ENCODE measurements at places on chromosomes 2 and 18. TPM values are rescaled to one million over a fixed set of nuclear protein-coding genes. Genes with fewer than 3 reads are reported as not detected.

Gene CNDP1
- polyA plus RNA-seq, result 2.3 TPM

Gene CAD
- polyA plus RNA-seq, result 4.1 TPM

Gene NGEF
- polyA plus RNA-seq, result 5.7 TPM

Gene GRB14
- 5.9 TPM for polyA plus RNA-seq

Gene SLC9A4
- polyA plus RNA-seq, result 0.15 TPM

Gene NMS
- not detected for polyA plus RNA-seq

Gene ERICH2
- polyA plus RNA-seq, result 23.4 TPM

Gene PLGLB2
- polyA plus RNA-seq, result 1.7 TPM

Gene FAM110C
- 2.0 TPM for polyA plus RNA-seq

Gene APCDD1
- polyA plus RNA-seq, result 3.3 TPM

Gene ALPG
- polyA plus RNA-seq, result not detected

Gene KCNE4
- not detected for polyA plus RNA-seq

Gene NETO1
- 20.0 TPM for polyA plus RNA-seq

Gene RGPD8
- polyA plus RNA-seq, result 0.31 TPM

Gene DLX2
- not detected for polyA plus RNA-seq

Gene MBOAT2
- 27.3 TPM for polyA plus RNA-seq

Gene RAPGEF4
- 28.4 TPM for polyA plus RNA-seq

Gene MAP4K3
- polyA plus RNA-seq, result 18.2 TPM

Gene REEP1
- polyA plus RNA-seq, result 206 TPM

Gene GREB1
- polyA plus RNA-seq, result 0.32 TPM

Gene TMEM198
- polyA plus RNA-seq, result 0.97 TPM

Gene ERBB4
- 4.9 TPM for polyA plus RNA-seq

Gene ABCG8
- not detected for polyA plus RNA-seq

Gene ACVR1
- 7.6 TPM for polyA plus RNA-seq

Gene PTPRN
- polyA plus RNA-seq, result 89.5 TPM

Gene ST3GAL5
- polyA plus RNA-seq, result 59.5 TPM

Gene PSMA8
- polyA plus RNA-seq, result 1.5 TPM

Gene TOGARAM2
- polyA plus RNA-seq, result 2.6 TPM

Gene NFU1
- polyA plus RNA-seq, result 92.5 TPM

Gene CCDC74B
- polyA plus RNA-seq, result 0.92 TPM

Gene OTOS
- polyA plus RNA-seq, result not detected

Gene MBP
- polyA plus RNA-seq, result 13.8 TPM

Gene GLI2
- 0.19 TPM for polyA plus RNA-seq

Gene SH2D6
- not detected for polyA plus RNA-seq

Gene C2orf80
- 28.1 TPM for polyA plus RNA-seq

Gene GCFC2
- 14.7 TPM for polyA plus RNA-seq

Gene UGT1A5
- polyA plus RNA-seq, result not detected

Gene CDCA7
- 0.08 TPM for polyA plus RNA-seq

Gene HK2
- 0.07 TPM for polyA plus RNA-seq

Gene MAP3K19
- polyA plus RNA-seq, result not detected

Gene PLB1
- not detected for polyA plus RNA-seq

Gene IL36G
- not detected for polyA plus RNA-seq

Gene RAB3GAP1
- polyA plus RNA-seq, result 51.4 TPM

Gene MAPK4
- 4.3 TPM for polyA plus RNA-seq

Gene EPC2
- 14.3 TPM for polyA plus RNA-seq

Gene SLC9A2
- 0.06 TPM for polyA plus RNA-seq

Gene HOXD1
- not detected for polyA plus RNA-seq

Gene CNGA3
- not detected for polyA plus RNA-seq

Gene BOD1L2
- polyA plus RNA-seq, result not detected

Gene LCT
- polyA plus RNA-seq, result not detected

Gene ITGA6
- polyA plus RNA-seq, result 2.0 TPM

Gene RFX8
- 2.7 TPM for polyA plus RNA-seq

Gene MOB1A
- polyA plus RNA-seq, result 15.0 TPM

Gene HRH4
- not detected for polyA plus RNA-seq

Gene SMYD1
- not detected for polyA plus RNA-seq
